ENCODE measurements at places on chromosomes 5 and 9.
A peak's percentile ranks its signal among the peaks of the same experiment; 100 is the strongest.

- peak; percentile 70 for DNase-seq
Measured at GRCh38 chr5:5494489-5495402, 72.3 kb downstream of the ICE1 start.

DNA sequence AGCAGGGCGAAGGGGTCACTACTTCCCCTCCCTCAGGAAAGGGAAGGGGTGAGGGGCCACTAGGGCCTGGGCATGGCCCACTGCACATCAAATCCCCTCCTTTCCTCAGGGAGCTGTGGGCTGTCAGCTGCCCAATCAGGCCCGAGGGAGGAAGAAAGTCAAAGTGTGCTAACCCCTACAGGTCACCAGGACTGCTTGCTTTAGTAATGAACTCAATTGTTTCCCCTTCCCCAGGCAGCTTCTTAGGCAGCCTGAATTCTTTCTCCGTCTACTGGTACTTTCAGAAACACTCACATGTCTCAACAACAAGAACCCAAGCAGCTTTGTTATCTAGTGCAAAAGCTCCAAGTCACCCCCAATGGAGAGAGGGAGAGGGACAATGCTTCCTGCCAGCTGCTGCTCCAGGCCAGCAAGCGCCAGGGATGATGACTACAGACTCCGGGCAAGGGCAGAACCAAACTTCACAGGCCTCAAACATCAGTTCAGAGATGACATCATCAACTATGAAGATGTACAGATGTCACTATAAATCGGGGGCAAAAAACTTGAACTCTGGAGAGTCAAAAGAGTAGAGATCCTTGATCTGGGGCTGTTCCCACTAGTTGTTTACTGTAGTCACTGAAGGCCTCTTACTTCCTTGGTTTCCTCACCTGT, 100.7 kb downstream of the SLIT3 start:
- no peak for DNase-seq

DNA sequence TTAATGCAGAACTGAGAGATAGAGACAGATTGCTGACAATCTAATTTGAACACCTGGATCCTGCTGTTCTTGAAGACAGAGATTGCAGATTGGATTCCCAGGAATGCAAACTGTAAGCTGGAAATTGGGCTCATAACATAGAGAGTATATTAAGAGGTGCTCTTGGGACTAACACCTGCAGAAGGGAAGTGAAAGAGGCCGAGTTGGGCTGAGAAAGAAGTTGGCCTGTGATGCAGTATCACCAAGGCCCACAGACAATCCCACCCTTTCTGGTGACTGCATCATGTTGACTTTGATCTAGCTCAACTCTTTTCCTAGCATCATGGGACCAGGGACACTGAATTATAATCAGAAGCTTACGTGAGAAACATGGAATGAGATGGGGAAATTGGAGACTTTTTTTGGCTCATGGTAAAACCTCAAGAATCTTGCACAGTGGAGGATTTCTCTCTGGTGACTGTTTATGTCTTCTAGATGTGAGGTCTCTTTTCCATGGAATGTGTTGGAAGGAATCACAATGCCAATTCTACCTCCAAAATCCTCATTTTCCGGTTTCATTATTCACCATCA, 36.5 kb upstream of the NUDT12 start:
- no peak for DNase-seq

GRCh38 chr9:2234371-2234893, 219.3 kb downstream of the SMARCA2 start:
- DNase-seq, result no peak

DNA sequence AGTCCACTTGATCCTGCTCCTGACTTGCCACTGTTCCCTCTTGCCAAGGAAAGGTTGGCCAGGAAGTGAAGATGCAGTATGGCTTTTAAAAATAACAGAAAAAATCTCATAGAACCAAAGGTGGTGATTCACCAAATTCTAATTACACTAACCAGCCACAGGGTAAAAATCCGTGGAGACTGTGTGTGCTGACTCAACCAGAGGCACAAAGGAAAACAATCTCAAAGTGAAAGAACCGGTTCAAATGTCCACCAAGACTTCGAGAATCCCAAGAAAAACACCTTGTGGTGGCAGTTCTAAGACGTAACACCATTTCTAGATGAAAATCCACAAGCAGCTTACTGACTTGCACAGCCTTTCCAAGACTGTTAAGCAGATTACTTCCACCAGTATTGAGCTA, 279.1 kb downstream of the TLE1 start:
- no peak for DNase-seq

- DNase-seq, result no peak
Measured at GRCh38 chr9:90774682-90775081, 26.9 kb upstream of the SYK start.

- no peak for DNase-seq
Measured at GRCh38 chr5:179697108-179697507, 1.7 kb upstream of the CANX start.

DNA sequence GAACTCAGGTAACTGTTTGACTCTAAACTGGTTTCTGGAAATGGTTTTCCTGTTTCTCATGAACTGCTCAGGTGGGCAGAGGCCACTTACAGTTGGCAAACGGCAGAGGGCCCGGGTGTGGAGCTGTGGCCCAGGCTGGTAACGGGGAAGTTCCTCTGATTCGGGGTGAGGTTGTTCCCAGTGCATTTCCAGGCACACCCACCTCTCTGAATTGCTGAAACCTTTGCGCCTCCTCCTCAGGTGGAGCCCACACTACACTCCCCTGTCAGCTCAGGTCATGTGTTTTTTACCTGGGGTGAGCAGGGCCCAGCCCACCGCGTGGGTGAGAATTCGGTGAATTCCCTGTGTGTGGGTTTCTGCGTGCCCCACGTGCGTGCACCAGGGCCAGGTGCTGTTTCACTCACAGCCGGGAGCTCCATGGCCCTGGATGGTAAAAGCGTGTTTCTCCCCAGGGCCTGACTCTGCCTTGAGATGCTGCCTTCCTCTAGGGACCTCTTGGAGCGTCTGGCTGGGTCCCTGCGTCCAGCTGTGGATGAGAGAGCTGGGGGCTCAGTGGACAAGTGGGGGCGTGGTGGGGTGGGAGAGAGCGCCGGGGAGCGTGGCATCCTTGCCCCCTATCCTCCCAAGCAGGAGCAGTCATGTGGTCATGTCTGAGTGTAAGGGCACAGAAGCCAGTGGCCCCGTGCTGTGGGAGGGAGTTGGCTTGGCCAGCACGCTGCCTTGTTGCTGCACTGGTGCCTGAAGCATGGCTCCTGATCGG, 33.5 kb upstream of the LPCAT1 start:
- no peak for DNase-seq

- DNase-seq, result no peak
Measured at GRCh38 chr9:112218908-112219307, 43.8 kb upstream of the SUSD1 start.

DNA sequence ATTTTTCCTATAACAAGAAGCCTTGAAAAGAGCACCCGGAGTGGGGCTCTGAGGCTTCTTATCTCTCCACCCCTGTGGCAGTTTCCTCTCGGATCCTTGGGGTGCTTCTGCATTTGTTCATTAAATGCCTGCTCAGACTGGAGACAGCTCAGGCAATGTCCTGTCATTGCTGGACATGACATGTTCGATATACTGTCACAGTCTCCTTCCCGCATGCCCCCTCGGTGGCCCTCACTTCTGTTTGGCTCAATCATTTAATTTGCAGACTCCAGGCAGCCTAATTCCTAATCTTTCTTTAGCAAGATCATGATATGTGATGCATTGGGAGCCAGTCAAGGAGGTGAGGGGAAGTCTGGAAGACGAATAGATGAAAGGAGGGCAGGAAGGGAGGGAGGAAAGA, 37.5 kb upstream of the CPEB4 start:
- no peak for DNase-seq

DNA sequence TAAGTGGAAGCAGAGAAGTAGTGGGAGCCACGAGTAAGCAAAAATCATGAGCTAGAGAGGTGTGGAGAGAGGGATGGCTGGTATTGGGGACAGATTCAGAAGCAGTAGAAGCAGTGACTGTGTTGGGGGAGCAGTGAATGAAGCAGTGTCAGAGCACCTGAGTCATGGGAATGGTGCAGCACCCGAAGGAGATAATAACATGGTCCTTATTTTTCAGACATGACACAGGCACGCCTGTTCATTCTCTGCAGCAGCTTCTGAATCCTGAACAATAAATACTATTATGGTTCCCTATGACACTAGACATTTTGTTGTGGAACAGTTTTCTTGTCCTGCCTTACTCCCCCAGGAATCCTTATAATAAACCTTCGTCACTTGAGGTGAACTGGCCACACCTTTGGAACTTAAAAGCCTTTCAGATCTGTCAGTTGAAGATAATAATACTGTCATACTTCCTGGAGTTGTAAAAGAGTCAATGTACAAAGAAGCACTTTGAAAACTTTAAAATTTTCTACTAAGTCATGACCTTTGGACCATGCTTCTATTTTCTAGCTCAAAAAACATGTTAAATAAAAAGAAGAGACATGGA, 7.0 kb upstream of the RASA1 start:
- no peak for DNase-seq

DNA sequence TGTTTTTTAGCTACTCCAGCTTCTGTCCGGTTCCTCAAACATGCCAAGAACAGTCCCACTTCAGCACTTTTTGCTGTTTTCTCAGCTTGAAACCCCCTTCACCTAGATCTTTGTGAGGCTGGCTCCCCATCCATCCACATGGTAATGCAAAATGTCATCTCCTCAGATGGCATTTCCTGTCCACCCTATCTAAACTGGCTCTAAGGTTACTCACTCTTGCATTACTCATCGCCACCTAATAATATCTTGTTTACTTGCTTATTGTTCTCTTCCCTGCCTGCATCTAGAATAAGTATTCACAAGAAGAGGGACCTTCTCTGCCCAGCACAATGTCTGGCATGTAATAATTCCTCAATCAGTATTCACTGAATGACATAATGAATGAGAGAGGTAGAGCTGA, 220.1 kb downstream of the FAM114A2 start:
- no peak for DNase-seq

- DNase-seq, result no peak
Measured at GRCh38 chr5:66239034-66239433, 94.9 kb downstream of the SREK1 start.

GRCh38 chr5:2755076-2755680, 3.7 kb upstream of the IRX2 start:
- no peak for DNase-seq

- no peak for DNase-seq
Measured at GRCh38 chr5:76305269-76305668, 97.8 kb upstream of the IQGAP2 start.

Data from activated T-helper 1 cell treated with anti-CD3 and anti-CD28 coated beads, Interleukin-2, amount 50 U/mL, for 16 hours (primary cell).